ENCODE measurements at places on chromosomes 3 and 15.

- DNase-seq: no peak
Measured at GRCh38 chr15:65906396-65906795, 37.1 kb downstream of the RAB11A start.

DNA sequence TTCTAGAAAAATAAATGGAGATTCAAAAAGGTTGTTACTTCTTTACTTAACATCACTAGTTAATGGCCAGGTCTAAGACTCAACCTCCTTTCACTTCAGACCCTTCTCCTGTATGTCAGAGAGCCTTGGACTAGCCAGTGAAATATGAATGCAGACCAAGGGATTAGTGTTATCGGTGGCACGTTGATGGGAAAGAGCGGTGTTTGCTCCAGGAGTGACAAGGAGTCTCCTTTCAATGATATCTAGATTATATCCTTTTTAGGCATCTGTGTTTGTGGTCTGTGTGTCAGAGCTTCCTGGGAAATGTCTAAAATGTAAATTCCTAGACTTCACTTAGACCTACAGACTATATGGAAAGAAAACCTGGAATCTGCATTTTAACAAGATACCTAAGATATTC, 658.0 kb upstream of the KCNMB2 start:
- DNase-seq: no peak

DNA sequence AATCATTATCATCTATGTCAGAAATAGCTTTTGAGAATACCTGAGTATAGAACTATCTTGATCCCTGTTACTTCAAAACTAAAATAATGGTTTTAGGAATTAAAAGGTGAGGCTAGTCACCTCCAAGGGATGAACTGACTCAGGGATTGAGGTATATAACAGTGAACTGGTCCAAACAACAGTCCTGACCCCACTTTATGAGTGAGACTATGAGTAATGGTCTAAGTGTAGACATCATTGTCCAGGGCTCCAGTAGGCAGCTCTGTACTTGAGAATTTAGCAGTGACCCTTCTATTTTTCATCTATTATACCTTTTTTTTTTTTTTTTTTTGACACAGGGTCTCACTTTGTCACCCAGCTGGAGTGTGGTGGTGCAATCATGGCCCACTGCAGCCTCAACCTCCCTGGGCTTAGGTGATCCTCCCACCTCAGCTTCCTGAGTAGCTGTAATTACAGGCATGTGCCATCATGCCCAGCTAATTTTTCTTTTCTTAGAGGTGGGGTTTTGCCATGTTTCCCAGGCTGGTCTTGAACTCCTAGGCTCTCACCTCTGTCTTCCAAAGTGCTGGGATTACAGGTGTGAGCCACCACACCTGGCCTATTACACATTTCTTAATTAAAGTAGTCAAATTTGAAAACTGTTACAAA, 36.3 kb downstream of the MLH1 start:
- DNase-seq: no peak

GRCh38 chr3:53630547-53630946, 136.1 kb downstream of the CACNA1D start:
- DNase-seq: no peak

Data from hematopoietic multipotent progenitor cell (in vitro differentiated cells).